ENCODE measurements at places on chromosomes 11 and 22.

GRCh38 chr11:28461338-28461737 is 353.1 kb downstream of the METTL15 start:
- DNase-seq = peak; percentile 54

DNA sequence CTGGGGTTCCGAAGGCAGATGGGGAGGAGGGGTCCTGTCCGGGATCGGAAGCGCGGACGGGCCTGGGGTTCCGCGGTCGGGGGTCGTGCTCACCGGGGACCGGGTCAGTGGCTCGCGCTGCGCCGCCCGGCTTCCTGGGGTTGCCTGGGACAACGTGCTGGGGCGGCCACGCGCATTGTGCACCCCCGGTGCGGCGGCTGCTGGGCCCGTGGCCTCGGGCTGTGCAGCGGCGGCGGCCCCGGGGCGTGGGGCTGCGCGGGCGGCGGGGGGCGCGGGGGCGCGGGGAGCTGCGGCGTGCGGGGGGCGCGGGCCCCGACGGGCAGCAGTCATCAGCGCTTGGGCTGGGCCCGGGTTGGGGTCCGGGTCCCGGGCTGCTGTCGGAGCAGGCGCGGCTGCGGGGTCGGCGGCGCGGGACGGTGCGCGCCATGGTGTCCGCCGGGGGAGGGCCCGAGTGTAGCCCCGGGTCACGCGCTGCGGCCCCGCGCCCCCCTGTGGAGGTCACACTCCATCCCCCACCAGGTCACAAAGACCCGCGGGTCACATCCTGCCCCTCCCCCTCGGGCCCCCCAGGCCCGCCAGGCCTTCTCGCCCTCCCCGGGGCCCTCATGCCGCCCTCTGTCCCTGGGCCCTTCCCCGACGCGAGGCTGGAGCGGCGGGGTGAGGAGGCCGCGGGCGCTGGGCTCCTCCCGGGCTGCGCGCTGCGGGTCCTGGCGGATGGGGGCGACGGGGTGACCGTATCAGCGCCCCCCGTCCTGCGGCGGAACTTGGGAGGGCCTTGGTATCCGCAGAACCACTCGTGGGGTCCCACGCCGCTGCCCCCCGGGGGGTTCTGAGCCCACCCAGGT is at the start of gene TTLL8:
TSS of gene TTLL8 (minus strand) at position 238 of the 845 bp plus-strand sequence.
- DNase-seq = no peak

GRCh38 chr22:21605887-21606564 is 23.8 kb downstream of the YDJC start:
- DNase-seq = no peak

DNA sequence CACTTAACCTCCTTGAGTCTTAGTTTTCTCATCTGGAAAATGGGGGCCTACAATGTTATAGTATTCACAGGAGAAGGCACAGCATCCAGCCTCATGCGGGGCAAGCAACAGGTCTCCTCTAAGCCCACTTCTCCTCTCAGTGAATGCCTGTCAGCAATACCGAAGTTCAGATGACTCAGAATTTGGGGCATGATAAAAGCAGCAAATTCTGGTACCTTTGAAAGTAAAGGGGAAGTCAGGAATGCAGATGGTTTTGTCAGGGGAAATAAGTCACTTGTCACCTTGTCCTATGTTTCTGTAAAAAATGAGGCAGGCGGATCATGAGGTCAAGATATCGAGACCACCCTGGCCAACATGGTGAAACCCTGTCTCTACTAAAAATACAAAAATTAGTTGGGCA is 350.2 kb downstream of the LARGE1 start:
- DNase-seq = no peak

DNA sequence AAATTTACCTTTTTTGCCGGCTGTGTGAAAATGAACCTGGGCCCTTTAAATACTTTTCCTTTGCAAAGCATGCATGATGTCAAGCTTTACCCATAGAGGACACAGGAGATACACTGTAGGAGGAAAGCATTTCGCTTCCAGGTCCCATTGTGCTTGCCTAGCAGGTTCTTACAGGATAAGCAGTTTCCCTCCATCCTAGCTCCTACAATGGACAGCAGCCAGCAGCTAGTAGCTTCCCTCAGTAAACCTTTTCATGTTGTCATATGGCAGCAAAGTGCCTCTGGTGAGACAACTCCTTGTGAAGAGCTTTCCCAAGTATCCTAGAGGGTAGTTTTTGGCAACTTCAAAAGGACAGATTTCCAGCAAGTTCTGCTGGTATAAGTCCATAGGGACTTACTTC is 78.4 kb downstream of the RBFOX2 start:
- no peak for DNase-seq

DNA sequence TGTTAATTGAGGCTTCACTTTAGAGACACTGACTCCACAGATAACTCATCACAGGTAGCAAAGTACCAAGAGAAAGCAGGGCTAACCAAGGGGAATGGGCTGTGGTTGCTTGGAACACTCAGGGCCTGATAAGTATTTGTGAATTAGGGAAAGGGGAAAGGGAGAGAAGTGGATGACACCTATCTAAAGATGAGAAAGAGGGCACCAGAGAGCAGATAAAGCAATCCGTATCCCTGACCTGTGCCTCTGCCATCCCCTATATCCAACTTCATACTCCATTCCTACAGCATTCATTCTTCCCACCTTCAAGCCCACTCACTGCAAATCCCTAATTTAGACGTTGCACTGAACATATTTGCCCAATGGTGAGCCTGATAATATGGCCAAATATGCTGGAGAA is 43.0 kb upstream of the API5 start:
- DNase-seq = no peak

GRCh38 chr11:62044639-62045121 is 77.2 kb upstream of the FTH1 start:
- DNase-seq = no peak

- peak; percentile 78 for DNase-seq
Observed at GRCh38 chr11:59560290-59560701, 49.0 kb downstream of the OR4D9 start.

DNA sequence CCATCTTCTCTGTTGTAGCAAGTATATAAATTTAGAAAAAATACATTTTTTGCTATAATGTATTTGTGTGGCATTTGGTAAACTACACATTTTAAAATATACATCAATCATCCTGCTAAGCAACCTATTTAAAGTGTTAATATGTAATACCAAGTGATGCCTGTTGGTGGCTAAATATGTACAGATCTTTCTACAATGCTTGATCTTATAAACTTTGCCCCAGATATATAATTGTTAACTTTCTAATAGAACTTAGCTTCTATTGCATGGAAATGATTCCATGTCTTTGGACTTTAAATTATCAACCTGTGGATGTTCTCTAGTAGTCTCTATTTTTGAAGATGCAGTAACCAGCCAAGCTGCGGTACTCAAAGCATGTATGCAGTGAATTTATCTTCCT is 1260.4 kb upstream of the RAG2 start:
- DNase-seq = no peak

DNA sequence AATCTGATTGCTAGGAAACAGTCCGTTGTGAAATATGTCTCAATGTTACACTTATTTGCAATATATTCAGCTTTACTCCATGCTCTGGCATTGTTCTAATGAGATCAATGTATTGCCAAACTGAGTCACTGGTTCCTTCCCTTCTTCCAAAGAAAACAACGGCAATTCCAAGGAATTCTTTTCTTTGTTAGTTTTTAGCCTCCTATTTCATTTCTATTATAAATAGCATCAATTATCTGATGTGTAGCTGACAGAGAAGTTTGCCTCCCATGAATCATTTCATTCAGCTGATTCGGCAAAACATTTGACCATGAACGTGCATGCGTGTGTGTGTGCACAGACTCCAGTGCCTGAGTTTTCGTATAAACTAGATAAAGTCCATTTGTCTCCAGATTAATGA is 346.8 kb downstream of the ETS1 start:
- peak; percentile 73 for DNase-seq

- DNase-seq = peak; percentile 59
Observed at GRCh38 chr11:44766112-44766971, 39.6 kb downstream of the TSPAN18 start.

- no peak for DNase-seq
Observed at GRCh38 chr11:43918662-43919061, 23.8 kb upstream of the C11orf96 start.

GRCh38 chr11:111417766-111418435 is 38.8 kb upstream of the POU2AF1 start:
- DNase-seq = peak; percentile 97

DNA sequence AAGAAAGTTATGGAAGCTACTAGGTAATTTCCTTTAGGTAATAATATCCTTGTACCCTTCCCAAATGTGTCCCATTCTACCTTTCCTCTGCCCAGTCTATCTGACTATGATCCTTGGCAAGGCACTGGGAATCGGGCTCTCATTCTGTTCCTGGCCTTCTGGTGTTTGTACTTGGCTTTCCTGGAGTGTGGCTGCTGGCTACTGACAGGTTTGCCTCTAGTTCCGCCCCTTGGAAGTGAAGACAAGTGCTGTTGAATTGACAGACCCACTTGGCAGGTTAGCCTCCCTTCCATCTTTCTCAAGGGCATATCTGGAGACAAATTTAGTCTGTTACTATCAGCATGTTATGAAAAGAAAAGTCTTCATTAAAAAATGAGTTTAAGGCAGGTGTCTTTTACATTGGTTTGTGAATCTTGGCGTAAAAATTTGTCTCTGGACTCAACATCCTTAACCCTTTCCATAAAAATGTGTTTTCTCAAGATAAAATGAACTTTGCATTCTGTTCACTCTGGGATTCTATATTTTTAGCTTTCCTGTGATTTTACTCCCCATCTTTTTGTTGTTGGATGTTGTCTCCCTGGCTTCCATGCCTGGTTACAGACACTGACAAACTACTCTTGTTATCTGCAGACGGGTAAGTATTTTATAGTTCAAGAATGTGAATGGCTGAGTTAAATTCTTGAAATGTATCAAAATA is 287.4 kb upstream of the PDGFD start:
- DNase-seq = no peak

GRCh38 chr11:76238551-76238950 is 32.2 kb upstream of the WNT11 start:
- DNase-seq = no peak

- peak; percentile 30 for DNase-seq
Observed at GRCh38 chr11:121795174-121795573, 320.8 kb downstream of the BLID start.

GRCh38 chr11:134346101-134346975 is 14.6 kb downstream of the GLB1L2 start:
- DNase-seq = no peak

DNA sequence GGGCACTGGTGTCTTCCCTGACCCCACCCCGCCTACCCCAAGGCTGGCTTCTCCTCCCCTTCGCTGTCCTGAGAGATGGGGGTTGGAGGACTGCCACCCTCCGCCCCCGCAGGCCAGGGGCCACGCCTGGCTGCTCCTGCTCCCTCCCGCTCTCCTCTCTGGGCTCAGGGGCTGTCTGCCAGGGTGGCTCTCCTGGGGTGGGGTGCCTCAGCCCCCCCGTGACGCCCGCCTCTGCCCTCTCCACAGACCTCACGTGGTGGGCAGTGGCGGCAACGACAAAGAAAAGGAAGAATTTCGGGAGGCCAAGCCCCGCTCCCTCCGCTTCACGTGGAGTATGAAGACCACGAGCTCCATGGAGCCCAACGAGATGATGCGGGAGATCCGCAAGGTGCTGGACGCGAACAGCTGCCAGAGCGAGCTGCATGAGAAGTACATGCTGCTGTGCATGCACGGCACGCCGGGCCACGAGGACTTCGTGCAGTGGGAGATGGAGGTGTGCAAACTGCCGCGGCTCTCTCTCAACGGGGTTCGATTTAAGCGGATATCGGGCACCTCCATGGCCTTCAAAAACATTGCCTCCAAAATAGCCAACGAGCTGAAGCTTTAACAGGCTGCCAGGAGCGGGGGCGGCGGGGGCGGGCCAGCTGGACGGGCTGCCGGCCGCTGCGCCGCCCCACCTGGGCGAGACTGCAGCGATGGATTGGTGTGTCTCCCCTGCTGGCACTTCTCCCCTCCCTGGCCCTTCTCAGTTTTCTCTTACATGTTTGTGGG is 8.1 kb downstream of the RCOR2 start:
- no peak for DNase-seq

- DNase-seq = peak; percentile 96
Observed at GRCh38 chr11:126211236-126212088, at the start of the genes FAM118B and RPUSD4. Gene FAM118B (plus strand): TSS chr11:126211782. CDS start chr11:126235002, 23,220 bp downstream. Gene RPUSD4 (minus strand): TSS chr11:126211650. CDS start chr11:126211638, 12 bp downstream.

DNA sequence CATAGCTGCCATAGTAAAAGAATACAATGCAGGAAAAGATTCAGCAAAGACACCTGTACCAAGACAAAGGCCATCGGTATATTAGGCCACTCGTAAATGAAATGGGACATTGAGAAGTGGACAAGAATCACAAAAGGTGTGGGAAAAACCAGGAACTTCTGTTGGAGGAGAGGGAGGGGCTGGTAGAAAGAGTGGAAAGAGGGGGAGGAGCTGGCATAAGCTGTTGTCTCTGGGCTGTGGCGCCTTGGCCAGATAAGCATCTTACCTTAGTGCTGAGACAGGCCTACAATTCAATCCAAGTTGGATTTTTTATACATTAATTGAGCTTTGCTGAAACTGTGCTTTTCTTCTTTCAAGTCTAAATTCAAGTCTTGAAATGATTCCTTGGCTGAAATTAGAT is 37.1 kb downstream of the ZNF202 start:
- no peak for DNase-seq

DNA sequence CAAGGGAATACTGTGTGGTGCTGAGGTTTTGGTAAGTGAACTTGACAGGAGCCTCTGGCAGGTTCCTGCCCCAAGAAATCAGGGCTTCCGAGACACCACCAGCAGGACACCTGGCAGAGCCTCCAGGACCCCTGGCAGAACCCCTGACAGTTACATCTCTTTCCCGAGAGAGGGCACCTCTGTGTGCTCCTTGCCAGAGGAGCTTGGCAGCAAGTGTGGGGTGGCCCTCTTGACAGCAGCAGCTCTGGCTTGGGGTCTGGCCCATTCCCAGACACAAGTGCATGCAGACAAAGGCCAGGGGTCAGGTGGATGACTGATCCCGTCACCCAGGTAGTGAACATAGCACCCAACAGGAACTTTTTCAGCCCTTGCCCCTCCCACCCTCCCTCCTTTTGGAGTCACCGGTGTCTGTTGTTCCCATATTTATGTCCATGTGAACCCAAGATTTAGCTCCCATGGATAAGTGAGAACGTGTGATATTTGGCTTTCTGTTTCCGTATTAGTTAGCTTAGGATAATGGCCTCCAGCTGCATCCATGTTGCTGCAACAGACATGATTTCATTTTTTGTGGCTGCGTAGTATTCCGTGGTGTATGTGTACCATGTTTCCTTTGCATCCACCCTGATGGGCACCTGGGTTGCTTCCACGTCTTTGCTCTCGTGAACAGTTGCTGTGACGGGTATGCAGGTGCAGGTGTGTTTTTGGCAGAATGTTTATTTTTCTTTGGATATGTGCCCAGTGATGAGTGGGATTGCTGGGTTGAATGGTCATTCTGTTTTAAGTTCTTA is 21.2 kb upstream of the OSBPL5 start:
- no peak for DNase-seq

DNA sequence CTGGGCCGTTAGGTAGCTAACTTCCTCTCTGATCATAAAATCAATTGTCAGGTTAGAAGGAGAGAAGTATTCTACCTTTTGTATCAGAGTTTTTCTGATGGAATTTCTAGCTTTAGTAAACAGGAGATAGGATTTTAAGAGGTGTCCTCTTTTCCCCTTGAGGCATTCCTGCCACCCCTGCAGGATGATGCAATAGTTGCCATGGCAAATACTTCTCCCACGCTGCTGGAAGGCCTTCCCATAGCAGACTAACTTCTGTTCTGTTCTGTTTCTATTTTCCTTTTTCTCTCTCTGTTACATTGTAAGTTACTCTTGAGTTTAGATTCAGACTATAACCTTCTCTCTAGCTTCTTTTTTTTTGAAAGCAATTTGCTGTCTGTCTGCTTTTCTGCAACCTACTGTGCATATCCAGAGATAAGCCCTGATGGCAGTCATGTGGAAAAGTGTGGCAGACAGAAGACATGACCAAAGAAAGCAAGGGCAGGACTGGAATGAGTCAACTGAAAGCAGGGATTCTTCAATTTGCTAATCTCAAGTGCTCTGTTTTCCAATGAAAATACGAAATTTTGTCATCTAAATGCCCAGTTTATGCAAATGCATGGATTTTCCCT is 679.1 kb downstream of the DLG2 start:
- DNase-seq = no peak
